AML-193 (cell line): ENCODE measurements at places on chromosomes 11 and 22.

DNA sequence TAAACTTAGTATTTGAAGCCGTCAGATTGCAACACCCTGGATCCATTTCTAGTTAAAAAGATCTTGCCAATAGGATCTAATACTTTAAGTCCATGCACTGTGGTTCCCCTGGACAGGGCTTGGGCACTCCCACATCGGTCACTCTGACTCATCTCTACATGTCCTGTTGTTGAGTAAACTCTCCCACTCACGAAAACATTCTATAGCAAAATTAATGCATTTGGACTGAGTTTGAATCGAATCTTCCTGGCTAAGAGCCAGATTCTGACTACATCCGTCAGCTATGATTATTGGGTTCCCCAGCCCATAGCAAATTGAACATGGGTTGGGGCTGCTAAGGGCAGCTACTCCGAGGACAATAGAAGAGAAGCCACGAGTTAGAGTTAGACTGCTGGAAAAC is 182.1 kb upstream of the SORL1-AS1 start:
- no peak for DNase-seq

DNA sequence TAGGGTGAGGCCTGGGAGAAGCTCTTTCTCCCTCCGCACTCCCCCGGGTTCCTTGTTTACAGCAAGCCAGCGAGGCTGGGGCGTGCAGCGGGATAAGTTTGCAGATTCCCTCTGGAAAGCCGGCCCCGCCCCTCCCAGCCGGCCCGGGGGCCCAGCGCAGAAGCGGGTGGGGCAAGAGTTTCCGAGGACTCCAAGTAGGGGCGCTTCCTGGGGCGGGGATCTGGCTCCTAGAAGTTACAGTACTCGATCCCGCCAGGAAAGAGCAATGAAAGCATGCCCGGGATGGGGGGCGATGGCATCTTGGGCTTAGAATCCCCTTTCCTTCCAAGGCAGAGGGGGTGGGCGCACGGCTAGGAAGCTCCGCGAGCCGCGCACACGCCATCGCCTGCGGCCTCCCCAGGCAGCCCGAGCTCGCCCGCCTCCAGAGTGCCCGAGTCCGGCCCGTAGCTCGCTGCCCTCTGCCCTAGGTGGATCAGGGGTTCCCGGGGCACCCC is 385 bp downstream of the TST start:
- peak; percentile 27 for DNase-seq

DNA sequence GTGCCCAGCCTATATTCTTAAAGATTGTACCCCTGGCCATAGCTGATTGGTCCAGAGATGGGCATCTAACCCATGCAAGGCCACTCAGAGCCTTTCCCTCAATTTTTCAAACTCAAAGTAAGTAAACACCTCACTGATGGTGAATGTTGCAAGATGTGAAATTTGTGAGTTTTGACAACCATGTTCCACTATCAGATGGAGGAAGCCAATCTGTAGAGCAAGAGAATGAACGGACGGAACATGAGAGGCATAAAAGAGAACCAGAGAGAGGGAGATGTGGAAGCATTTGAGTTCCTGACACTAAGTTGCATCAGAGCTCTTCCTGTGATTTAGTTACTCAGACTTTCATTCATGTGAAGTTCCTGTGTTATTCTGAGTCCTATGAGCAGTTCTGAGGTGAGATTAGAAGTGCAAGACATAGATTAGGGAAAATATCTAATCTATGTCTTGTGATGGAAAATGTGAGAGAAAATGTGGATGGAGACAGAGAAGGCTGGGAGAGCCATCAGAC is 73.3 kb downstream of the PRSS23 start:
- DNase-seq, result no peak

DNA sequence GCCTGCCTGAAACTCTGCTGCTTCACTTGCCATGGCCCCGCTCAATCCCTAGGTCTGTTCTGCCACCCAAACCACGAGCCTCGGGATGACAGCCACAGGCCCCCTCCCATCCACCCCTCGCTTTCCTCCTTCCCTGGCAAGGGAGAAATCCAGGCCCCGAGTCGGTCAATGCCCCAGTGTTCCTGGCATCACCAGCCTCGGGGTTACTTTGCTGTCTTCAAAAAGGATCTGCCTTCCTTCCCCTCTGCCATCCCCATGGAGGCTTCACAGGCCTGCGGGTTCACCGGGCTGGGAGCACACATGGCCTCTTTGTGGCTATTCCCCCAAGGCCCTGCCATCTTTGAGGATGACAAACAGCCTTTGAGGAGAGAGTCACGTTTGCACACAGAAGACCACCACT is 38.8 kb upstream of the ALX4 start:
- no peak for DNase-seq

DNA sequence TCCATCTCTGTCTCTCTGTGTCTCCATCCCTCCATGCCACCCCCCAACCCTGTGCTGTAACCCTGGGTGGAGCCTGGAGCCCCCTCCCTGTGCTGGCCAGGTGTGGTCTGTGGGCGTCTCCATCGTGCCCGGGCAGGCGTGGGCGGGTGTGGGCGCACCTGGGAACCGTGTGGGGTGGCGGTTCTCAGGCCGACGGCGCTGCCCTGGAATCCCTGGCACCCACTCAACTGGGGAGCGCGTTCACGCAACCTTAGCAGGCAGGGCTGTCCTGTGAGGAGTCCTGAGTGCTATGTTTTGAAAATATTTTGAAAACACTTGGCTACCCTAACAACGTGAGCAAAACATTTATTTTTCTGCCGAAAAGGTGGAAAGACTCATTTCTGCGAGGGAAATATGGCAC is 4.7 kb downstream of the TNNT3 start:
- no peak for DNase-seq

- DNase-seq, result no peak
These were observed 14.5 kb downstream of the OTOG start for GRCh38 chr11:17561526-17561925.

GRCh38 chr22:31323578-31324550 is 22.3 kb downstream of the PATZ1 start:
- no peak for DNase-seq

GRCh38 chr11:3996651-3997050 is 97.9 kb upstream of the RRM1 start:
- DNase-seq, result no peak
